ENCODE measurements at places on chromosomes 3 and 15.

DNA sequence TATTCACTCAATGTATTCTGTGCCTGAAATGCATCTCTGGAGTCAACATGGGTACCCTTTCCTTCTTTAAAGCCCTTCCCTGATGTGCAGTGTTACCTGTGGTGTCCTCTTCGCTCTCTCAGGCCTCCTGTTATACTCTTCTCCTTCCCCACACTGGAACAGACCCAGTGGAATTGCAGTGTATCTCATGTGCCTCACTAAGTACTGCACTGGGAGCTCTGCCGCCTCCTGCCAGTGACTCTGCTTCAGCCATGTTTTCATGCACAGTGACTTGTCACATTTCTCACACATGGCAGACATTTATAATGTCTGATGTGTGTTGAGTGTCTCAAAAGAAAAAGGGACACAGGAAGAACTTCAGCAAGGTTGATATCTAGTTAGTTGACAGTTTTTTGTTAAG, 191.0 kb downstream of the KLHL25 start:
- DNase-seq = no peak

DNA sequence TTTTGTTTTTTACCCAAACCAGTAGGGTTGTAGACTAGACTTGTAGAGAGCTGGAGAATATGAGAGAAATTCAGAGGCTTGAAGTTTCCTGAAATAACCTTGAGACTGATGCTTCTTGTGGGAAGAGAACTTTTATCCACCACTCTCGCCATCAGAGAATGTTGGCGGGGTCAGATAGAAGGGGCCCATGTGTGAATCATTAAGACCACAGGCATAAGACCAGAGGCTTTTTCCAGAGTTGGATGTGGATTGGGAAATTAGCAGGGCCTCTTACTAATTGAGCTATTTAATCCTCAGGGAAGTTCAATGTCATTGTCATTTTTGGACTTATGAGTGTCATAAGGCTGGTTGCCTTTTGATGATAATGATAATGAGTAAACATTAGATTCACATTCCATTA, 246.9 kb upstream of the THRB start:
- no peak for DNase-seq

- no peak for DNase-seq
Observed at GRCh38 chr3:133987136-133987535, 42.6 kb downstream of the SLCO2A1 start.

DNA sequence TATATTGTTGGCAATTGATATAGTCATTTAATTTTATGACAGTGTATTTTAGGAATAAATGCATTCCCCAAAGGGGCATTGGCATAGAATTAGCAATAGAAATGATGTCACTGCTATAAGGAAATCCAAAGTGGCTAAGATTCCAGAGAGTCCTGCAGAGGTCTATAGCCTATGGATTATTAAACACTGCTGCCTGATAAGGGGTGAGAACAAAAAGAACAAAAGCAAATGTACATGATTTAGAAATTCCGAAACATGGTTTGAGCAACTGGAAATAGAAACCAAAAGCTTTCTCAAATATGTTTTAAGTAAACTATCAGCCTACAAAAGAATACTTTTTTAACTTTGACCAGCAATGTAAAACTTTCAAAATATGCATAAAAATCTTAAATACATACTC, 280.1 kb upstream of the RASGRP1 start:
- DNase-seq = no peak
